ENCODE measurements at places on chromosomes 3 and 15.
A peak's percentile ranks its signal among the peaks of the same experiment; 100 is the strongest.

GRCh38 chr3:4845882-4846281 lies 133.4 kb upstream of the BHLHE40 start:
- no peak for DNase-seq

DNA sequence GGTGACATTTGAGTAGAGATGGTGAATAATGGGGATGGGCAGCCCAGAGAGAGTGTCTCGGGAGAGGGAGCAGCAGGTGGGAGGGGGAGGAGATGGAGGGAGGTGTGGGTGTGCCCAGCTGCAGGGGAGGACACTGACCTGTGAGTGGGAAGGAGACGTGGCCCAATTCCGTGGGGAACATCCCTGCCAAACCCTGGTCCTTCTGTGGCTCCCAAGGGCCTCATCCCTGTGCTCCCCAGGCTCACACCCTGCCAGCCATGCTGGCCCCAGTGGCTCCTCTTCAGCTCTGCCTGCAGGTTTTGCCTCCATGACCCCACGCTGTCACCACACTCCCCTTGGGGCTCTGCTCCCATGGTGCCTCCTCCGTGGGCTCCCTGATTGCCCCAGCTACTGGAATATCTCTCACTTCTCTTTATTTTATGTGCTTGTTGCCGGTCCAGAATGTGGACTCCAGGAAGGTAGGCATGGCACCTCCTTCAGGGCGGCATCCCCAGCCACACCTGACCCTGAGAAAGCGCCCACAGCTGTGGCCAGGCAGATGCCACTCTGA lies 7.0 kb downstream of the CFAP100 start:
- no peak for DNase-seq

DNA sequence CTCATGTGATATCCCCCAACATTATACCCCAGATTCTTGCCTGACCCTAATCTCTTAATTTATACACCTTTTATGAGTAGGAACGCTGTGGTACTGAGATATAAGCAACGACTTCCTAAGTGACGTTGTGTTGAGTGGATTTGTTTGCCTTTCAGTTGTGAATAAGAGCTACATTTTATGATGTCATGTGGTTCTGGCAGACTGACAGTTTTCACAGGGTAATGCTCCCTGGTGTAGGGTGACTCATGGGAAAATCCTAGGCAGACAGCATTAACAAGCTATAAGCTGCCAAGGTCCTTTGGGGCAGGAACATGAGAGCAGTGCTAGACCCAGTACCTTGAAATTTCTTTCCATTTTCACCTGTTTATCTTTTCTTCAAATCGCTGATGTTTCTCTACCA lies 11.2 kb downstream of the C3orf52 start:
- peak; percentile 94 for DNase-seq

DNA sequence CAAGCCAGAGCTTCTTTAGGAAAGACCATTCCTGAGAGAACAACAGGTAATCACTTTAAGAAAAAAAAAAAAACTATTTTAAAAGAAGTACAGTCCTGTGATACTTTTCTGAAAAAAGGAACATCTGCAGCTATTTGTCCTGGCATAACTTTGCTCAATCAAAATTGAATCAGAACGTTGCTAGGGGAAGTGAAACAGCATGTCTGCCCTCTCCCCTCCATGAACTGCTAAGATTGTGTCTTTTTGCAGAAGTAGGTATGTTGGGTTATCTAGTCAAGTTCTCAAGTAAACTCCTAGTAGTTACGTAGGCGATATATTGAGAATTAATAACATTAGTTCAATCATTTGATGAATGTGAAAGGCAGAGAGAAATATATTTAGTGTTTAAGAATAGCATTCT lies 1013.3 kb downstream of the TUSC7 start:
- DNase-seq = no peak

GRCh38 chr15:41848631-41849030 lies 10.0 kb downstream of the PLA2G4B start:
- DNase-seq = no peak

- DNase-seq = no peak
These were observed 26.8 kb downstream of the GALK2 start for GRCh38 chr15:49196856-49197255.

DNA sequence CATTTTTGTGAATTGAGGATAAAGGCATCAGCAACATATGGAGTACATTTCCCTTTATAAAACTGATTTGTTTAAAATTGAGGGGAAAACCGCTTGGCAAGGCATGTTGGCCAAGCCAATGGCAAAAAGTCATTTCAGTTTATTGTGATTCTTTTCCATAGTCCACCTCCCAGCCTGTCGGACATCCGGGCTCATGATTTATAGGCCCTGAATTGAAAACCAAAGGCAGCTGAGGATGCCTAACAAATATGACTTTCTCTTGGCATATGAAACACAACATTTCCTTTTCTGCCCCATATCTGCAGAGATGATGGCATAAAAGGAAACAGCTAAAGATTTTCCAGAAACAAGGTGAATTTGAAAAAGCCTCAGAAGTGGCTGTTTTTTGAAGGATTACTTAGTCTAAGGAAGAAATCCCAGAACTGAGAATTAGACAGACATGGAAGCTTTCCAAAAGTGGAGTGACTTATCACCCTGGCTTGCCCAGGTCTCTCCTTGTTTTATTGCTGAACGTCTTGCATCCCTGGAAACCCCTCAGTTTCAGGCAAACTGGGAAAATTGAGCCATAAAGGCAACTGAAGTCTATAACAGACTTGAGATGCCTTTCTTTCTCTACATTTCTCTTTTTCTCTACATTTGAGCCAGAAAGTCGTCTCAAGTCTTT lies 74.0 kb downstream of the COL8A1 start:
- DNase-seq = no peak

DNA sequence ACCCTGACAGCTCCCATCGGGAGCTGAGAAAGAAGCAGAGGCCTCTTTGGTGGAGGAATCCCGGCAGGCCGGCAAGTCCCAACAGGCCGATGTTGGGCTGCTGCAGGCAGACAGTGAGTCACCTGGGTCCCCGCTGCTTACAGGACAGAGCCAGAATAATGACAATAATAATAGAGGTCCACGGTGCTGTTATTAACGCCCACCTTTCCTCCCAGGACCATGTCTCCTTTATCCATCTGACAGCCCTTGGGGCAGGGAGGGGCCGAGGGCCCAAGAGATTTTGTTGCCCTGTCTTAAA lies 29.3 kb upstream of the MAGEF1 start:
- peak; percentile 71 for DNase-seq

GRCh38 chr3:78604341-78604740 lies 1163.5 kb downstream of the ROBO1 start:
- no peak for DNase-seq

DNA sequence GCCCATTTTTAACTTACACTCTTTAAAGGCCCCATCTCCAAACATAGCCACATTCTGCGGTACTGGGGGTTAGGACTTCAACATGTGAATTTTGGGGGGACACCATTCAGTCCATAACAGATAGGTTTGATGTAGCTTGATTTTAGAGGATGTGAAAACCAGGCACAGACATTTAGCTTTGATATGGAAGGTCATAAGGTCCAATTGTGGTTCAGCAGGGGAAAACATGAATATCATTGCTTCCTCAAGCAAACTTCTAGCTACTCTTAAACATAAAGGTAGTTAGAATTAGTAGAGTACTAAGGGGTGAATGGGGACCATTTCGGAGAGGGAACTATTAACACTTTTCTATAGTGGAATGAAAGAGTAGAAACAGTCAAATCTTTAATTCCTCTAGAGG lies 13.6 kb upstream of the NFKBIZ start:
- DNase-seq = no peak

DNA sequence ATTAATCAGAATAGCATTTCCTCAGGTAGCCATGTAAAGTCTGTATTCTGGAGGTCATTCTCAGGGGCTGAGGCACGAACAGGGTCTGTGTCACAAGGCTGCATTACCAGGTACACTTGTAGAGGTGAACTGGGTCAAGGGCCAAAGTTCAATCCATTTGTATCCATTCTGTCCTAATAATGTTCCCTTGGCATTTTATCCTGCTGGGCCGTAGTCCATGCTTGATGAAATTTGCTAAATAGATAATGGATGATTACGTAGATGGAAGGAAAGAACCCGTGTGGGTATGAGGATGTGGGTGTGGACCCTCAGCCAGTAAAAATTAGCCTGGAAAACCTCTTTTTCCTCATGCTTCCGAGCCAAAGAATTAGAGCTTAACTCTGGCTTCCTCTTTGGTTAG lies 785.9 kb downstream of the GRM7 start:
- DNase-seq = no peak

DNA sequence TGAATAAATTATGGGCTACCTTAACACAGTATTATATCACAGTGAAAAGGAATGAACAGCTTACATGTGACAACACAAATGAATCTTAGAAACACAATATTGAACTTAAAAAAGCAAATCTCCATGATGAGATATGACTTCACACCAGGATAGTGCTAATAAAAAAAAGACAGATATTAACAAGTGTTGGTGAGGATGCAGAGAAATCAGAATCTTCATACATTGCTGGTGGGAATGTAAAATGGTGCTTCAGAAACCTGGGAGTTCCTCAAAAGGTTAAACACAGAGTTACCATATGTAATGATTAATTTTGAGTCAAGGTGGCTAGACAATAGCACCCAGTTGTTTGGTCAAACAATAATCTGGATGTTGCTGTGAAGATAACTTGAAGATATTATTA lies 51.4 kb downstream of the HSPBAP1 start:
- DNase-seq = no peak

GRCh38 chr3:152957491-152957890 lies 122.6 kb downstream of the P2RY1 start:
- DNase-seq = no peak

DNA sequence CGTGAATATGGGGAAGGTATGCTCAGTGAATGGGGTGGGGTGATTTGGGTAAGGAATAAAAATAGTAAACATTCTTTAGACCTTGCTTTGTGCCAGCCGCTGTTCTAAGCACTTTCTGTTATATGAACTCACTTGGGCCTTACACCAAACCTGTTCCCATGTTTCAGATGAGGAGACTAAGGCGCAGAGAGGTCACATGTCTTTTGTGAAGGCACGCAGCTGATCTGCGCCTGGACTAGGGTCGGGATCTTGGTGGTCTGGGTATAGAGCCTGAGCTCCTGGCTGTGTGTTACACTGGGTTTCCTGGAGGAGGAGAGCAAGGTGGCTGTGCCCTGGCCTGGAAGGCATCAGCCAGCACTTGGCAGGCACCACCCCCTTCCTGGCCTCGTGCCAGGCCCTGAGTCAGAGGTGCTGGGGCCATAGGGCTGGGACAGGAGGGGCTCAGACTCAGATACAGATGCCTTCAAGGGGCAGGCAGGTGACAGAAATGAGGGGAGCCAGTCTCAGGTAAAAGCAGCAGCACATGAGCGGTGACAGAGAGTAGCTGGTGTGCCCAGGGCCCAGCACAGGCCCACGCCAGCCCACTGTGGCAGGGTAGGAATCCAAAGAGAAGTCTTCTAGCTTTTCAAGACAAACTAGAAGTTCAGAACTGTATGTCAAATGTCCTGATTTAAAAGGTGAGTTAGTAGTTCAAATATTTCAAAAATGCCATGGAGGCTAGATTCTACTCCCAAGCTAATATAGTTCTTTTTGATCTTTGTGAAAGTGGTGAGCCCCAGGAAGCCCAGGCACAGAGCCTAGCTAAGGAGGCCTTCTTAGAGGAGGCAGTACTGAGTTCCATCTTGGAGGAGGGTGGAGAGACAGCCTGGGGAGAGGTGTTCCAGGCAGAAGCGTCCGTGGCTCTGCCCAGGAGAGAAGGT lies 83.1 kb downstream of the DNAJB8 start:
- DNase-seq = peak; percentile 26

DNA sequence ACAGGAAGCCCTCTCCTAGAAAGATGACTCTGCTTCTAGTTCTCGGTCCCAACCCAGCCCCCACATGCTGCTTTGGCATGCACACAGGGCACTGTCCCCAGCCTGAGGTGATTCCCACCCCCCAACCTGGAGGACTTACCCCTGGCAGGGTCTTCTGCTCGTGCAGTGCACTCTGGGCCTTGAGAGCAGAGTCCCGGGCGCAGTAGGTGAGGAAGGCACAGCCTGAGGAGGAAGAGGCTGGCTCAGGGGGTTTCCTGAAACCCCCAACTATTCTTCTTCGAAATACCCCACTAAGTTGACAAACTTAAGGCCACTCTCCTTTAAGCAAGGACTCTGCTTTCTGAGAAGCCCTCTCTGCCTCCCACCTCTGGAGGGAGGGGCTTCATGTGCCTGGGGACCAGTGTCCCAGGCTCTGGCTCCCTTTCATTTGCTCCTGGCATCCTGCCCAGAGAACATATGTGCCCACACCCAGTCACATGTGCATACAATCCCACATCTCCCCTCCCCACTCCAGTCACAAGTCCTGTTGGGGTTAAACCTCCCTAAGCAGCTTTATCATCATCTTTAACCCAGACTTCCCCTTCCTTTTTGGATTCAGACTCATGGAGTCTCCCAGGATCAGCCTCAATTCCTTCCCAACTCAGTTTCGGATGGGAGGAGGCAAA lies 4.1 kb downstream of the CELF6 start:
- DNase-seq = no peak

GRCh38 chr3:184880276-184881019 lies 68.5 kb downstream of the VPS8 start:
- DNase-seq = no peak

DNA sequence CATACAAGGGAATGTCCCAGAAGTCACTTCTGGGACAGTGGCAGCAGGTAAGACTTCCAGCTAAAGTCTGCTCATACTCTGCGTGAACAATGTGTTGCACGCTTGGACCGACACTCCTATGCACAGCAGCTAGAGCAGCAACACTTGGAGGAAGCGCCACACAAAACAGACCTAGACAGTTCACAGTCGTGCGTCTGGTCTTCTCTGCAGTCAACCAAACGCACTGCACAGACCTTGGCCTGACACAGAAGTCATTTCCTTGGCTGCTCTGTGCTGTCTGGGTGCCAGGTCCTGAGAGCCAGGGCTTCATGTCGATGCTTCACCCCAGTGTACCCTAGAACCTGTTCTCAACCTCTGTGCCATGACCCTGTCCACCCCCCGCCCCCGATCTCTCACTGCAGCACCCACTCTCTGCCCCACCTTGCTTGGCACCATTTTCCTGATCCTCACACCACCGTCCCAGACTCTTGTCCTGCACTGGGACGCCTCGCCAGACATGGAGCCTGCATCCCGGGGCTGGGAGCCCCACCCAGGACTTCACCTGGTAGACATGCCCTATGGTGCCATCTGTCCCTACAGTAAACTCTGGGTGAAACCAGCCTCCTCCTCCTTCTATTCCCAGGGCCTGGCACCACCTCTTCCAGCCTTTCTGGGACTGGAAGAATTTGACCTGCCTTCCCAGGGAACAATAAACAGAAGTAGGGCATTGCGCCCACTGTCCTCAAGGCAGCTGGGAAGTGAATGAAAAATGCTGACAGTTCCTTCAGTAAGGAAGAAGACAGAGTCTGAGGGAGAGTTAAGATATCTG lies 3.1 kb downstream of the ATP10A start:
- DNase-seq = no peak

DNA sequence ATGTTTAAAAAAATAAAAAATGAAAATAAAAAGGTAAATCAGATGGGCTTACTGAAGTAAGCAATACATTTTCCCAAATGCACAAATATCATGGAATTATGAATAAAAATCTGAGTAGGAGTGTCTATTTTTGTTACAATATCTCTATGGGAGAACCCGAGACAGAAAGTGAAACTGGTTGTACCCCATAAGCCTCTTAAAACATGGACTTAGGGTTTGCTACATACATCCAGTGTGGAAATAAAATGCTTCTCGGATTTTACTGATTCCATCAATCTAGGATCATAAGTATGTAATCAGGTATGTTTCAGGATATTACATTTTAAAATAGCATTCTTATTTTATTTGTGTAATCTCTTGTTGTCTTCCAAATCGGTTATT lies 177.8 kb upstream of the CDIN1 start:
- no peak for DNase-seq

All from keratinocyte (primary cell).